ENCODE measurements at places on chromosomes 7 and 10.

GRCh38 chr10:90822508-90822907, 35.3 kb downstream of the HTR7 start:
- DNase-seq, result no peak

DNA sequence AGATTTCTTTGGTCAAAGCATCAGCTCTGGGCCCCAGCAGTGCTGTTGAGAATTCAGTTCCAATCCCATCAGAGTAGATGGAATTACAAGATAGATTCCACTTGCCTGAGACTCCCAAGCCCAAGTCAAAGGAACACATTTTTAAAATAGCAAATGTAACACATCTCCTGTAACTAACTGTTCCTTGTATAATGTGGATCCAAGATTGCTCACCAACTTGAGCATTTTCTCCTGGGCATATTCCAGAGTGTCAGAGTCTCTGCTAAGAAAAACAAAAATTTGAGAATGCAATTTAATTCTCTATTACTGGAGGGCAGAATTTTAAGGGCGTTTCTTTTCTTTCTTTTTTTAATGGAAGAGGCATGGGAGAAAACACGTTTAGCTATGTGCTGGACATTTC, 136.7 kb downstream of the NEBL start:
- DNase-seq, result no peak

DNA sequence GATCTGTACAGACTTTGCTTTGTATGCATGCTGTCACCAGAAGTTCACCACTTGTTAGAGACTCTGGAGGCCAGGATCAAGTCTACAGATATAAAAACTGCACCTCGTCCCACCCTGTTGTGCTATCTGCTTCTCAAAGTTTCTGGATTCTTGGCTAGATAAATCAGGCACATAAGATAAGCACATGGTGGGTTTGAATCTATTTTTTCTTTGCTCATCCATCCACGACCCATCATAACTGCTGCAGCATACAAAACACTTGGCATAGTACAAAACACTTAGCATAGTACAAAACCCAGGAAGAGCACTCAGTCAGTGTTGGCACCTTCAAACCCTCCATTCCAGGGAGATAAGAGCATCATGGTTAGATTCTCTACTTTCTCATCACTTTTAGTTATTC, 42.4 kb upstream of the ANKRD1 start:
- DNase-seq, result no peak

DNA sequence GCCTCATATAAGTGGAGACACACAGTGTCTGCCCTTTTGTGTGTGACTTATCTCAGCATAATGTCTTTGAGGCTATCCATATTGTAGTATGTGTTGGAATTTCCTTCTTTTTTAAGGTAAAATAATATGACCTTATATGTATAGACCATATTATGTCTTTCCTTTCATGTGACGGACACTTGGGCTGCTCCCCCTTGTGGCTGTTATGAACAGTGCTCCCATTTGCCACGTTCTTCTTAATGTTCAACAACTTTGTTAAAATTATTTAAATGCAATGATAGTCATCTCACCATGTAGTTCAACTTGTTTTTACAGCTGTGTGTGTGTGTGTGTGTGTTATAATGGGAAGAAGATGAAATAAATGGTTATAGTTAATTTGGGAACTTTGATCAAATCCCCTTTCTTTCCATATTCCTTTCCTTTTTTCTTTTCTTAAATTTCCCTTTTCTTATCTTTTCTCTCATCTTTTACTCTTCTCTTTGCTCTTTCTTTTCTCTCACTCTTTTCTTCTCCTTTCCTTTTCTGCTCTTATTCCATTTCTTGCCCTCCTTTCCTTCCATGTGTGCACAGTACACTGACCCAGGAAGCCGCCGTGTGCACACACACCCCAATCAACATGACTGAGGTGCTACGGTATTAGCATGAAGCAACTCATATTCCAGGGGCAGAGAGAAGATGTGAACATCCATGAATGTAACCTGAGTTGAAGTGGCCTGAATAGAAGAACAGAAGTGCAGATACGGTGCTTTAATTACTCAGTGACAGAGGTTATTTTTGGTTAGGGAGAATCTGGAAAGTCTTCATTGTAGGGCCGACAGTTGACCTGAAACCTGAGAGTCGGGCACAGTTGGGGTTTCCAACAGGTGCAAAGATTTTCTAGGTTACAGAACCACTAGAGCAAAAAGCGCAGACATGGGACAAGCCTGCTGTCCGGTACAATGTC, 596.6 kb downstream of the SDK1 start:
- DNase-seq, result no peak

DNA sequence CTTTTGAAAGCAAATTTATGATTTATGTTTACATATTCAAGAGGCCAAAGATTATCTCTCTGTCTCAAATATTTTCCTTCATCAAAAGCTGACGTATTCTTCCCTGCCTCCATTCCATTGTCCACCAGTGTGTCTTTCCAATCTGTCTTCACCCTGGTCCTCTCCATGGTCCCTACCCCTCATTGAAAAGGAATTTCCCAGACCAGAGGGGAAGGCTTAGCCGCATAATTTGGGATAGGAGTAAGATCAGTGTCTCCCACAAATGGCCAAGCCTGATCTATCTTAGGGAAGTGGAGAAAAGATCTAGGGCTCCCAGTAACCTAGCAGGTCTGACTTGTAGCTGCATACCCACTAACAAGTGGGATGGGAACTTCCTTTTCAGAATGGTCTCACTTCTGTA, 46.3 kb upstream of the ZNF800 start:
- no peak for DNase-seq

GRCh38 chr7:318476-318875, 28.5 kb downstream of the FOXL3 start:
- no peak for DNase-seq

DNA sequence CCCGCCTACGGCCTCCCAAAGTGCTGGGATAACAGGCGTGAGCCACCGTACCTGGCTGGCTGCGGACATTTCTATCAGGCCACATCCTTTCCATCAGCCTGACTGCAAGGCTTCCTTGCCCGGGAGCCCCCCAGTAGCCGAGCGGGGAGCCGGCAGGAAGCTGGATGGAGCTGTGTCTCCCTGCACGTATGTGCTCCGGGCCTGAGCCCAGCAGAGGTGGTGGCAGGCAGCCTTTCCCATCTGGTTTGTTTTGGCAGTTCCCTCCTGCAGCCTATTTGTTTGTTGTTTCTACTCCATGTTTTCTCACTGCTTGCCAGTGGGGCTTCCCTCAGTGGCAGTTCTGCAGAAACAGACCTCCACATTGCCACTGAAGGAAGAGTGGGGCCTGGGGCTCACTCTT, 5.4 kb downstream of the POP7 start:
- no peak for DNase-seq

DNA sequence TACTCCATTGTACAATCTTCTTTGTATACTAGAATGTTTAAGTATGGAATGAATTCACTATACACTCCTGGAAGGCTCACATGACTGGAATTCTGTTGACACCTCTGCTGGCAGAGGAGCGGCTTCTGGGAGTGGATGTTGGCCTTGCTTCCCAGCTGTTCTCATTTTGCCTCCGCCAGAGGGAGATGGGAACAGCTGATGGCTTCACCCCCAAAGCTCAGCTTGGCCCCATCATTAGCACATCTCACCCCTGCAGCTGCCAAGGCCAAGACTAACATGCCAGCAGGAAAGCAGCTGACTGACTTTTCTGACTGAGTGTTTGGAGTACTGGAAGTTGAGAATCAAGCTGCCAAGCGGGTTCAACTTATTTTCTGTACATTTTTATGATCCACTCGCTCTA, 15.1 kb downstream of the ADAM12 start:
- no peak for DNase-seq

DNA sequence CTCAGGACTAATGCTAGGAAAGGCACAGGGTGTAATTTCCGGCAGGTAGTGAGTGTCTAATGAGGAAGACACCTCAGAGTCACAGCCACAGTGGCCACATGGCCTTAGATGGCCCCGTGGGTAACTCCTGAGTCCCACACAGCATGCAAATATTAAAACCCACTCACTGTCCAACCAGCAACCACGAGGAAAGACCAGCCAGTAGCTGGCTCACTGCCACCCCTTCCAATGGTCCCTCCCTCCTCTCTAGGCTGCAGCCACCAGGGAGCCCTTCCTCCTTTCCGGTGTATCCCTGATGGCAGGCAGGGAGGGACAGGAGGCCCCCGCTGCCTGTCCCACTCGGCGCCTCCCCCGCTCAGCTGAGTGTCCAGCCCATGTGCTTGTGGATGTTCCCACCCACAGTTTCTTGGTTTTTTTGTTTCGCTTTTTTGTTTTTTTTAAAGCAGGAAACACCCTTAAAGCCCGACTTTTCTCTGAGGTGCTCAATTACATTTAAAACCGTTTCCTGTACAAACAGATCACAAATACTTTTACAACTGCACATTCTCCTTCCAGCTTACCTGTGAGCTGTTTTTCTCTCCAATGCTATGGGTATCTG, 9.2 kb downstream of the BNIP3 start:
- DNase-seq, result no peak

DNA sequence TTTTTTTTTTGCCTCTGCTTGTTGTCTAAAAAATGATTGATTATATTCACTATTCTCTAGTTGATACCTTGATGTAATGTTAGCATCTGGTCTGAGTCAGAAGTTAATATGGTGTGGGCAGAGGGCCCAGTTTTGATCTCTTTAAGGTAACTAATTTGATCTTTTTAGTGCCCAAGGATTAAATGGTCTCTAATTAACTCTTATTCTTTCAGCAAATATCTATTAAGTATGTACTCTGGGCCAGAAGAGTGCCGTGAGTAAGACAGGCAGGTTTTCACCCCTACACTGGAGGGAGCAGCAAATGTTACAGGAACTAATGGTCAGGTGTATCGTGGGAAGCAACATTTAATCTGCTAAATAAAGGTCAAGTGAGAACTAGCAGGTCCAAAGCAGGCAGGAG, 144.6 kb upstream of the COL1A2 start:
- DNase-seq, result no peak

- DNase-seq, result no peak
Observed at GRCh38 chr10:25082276-25083204, 66.1 kb downstream of the THNSL1 start.

- DNase-seq, result no peak
Observed at GRCh38 chr7:28811008-28811407, 147.1 kb downstream of the TRIL start.

- DNase-seq, result peak; percentile 78
Observed at GRCh38 chr7:99631295-99632109, 14.8 kb downstream of the ZSCAN25 start.

DNA sequence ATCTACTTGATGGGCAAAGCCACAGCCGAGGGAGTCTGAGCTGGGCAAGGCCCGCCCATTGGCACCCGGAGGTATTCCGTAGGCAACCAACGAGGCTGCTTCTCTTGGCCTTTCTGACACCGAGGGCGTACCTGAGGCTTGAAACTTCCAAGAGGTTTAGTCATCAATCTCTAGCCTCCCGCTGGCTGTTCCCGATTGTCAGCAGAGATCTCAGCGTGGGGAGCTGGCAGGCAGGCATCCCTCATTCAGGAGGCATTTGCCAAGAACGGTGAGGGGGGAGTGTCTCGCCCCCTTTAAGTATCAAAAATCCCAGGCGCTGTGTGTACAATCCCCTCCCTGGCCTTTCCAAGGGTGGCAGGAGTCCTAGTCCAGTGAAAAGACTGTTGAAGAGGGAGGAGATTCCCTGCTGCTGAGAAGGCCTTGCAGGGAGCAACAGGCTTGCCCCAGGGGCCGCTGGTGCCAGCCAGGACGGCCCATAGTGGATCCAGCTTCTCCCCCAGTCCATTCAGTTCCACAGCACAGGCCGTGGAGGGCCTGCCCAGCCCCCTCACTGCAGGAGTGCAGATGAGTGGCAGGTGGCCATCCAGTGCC, 39.7 kb downstream of the OAT start:
- DNase-seq, result no peak

- DNase-seq, result no peak
Observed at GRCh38 chr10:16887565-16887964, 70.3 kb upstream of the RSU1 start.

DNA sequence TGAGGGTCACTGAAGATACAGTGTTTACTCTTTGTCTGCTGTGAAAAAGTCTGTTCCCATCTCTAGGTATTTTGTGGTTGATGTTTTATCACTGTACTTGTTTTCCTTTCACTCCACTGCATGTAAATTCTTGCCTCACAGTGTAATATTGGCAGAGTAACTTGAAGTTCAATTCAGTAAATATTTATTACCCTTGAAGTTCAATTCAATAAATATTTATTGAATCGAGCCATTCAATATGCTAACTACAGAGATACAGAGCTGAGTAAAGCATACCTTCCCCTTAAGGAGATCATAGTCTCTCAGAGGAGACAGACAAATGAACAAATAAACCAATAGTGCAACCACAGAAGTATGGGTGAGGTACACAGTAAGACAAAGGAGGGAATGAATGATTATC, 9.2 kb downstream of the NUDT13 start:
- DNase-seq, result no peak

GRCh38 chr7:136976504-136977251, 108.2 kb downstream of the CHRM2 start:
- no peak for DNase-seq

DNA sequence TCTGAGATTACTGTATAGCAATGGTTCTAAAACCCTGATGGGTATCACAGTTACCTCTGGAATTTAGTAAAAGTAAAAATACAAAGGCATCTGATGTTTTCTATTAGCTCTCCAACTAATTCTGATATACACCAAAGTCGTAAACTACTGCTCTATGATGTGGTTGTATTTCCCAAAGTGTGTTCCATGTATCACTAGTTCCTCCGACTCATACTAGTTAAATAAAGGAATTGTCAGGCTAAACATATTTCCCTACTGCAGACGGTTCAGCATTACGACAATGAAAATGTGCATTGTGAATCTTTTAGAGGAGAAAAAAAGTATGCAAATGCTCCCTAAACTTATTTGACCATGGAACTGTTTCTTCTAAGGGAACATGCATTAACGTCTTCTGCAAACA, 38.9 kb downstream of the ZNF365 start:
- DNase-seq, result no peak

GRCh38 chr10:95264227-95265051, 26.4 kb downstream of the PDLIM1 start:
- DNase-seq, result no peak

DNA sequence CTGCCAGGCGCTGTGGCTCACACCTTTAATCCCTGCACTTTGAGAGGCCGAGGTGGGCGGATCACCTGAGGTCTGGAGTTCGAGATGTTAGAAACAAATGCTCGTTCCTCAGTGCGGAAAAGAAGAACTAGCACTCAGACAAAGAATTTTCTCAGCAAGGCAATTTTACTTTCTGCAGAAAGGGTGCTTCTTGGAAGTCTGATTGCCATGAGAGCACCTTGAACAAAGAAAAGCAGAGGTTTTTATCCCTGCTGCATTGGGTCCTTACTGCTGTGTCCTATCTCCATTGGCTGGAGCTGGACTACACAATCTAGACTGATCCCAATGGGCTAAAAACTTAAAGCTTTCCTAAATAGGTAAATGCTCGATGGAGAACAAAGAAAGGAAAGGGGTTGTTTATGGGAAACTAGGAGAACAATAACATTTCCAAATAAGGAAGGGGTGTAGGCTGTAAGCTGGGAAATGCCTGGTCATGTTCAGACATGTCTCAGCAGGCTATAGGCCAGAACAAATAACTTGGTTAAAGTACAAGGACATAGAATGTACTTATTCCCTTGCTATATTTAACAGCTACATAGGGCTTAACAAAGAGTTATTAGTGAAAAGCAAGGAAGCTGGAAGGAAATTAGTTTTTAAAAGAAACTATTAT, 26.1 kb upstream of the ACTR3B start:
- DNase-seq, result no peak

All from NCI-H526 (cell line).